ENCODE measurements at places on chromosomes 5 and 9.

GRCh38 chr5:73968729-73969128, 342.7 kb downstream of the ARHGEF28 start:
- no peak for DNase-seq

DNA sequence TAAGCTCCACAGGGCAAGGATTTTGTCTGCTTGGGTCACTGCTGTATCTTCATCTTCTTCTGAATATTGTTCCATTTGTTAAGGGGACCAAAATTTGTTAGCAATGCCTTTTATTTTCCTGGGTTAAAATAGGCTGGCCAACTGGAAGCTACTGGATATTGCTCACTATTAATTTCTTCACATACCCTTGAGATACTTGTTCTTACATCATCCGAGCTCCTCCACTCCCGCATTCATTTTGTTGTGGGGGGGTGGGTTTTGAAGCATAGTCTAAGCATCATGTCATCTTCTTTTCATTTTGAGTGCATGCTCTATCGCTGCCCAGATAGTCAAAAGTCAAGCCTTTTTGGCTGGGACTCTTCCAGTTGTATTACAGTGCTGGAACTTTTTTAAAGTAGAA, 42.5 kb upstream of the PIK3R1 start:
- no peak for DNase-seq

DNA sequence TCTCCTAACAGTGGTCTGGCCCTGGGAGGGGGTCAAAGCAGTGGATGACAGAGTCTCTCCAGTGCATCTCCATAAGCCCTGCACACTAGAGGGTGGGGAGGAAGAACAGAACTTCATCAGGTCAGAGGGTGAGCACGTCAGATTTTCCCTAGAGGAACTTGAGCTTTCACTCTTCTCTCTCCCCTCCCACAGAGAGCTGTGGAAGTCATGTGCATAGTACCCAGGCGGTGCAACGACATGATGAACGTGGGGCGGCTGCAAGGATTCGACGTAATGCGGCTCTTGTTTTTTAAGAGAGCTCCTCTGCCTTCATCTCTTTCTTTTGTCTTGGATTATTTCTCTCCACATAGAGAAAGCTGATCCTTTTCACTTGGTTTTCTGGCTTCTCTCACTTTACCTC, 100.2 kb upstream of the OTULINL start:
- DNase-seq, result no peak

DNA sequence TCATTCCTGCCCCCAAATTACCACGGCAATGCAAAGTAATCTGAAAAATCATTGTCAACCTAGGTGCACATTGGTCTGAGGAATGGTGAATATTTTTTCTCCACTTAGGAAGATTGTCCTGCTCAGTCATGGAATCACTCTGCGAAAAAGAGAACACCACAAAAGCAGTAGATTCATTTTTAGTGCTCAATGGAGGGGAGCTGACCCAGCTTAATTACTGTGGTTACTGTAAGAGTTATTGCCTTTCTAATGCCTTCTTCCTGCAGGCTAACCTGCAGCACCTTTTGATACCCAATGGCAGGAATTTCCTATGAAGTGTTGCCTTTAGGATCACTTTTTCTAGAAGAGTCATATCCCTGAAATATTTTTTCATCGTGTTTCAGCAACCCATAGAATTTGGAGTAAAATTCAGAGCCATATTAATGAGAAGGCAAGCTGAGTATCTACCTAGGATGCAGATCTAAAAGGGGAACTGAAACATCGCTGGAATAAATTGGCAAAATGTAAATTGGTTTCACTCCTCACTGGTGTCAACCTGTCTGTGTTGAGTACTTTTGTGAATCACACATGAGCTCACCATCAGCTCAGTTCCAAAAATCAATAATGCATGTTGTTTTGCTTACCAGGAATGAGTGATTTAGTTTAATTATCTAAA, 464.5 kb downstream of the CSNK1G3 start:
- no peak for DNase-seq

DNA sequence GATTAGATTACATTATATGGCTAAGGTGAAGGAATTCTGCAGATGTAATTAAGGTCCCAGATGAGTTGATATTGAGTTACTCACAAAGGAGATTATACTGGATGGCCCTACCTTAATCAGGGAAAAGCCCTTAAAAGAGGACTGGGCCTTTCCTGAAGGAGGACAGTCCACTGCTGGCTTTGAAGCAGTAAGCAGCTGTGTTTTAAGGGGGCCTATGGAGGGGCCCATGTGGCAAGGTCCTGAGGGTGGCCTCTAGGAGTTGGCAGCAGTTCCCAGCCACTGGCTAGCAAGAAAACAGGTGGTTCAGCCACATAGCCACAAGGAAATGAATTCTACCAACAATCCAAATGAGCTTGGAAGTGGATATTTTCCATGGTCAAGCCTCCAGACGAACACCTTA, 36.4 kb upstream of the GDNF start:
- DNase-seq, result no peak

DNA sequence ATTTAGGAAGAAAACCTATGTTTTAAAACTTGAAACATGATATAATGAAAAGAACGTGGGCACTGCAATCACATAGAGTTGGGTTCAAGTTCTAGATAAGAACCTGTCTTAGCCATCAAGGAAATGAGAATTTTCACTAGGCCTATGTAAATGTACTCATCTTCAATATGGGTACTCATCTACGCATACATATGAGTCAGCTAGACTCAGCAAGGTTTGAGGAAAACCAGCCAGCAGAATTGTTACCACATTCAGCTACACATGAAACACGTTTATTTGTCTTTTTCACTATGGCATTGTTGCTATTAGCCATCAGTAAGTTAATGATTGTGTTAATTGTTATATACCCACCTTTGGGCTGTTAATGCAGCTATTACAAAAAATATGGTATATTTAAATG, 146.3 kb downstream of the CHSY3 start:
- DNase-seq, result no peak

- peak; percentile 74 for DNase-seq
Observed at GRCh38 chr9:92963831-92964606, 16.7 kb downstream of the FGD3 start.

- no peak for DNase-seq
Observed at GRCh38 chr5:179160584-179160983, 100.4 kb downstream of the ZNF354C start.

GRCh38 chr5:56123531-56124243, 109.4 kb downstream of the ANKRD55 start:
- no peak for DNase-seq

DNA sequence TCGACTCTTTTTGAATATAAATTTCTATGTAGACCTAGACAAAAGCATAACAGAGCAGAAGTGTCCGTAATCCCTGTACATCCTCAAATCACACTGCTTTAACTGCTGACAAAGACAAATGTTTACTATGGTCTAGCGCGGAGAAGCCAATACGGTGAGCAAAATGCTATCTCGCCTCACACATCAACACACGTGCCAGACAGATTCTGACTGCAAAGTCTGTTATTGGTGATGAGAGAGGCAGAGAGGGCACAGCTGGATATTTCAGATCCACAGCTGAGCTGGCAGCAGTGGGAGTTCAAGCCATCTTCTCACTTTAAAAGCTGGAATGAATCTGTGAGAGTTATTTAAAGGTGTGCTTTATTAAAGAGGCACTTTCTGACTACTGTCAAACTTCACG, 124.3 kb downstream of the ARL15 start:
- DNase-seq, result no peak

All from GM13976 (cell line).